H54 (cell line): ENCODE measurements at places on chromosomes 2 and 18.

DNA sequence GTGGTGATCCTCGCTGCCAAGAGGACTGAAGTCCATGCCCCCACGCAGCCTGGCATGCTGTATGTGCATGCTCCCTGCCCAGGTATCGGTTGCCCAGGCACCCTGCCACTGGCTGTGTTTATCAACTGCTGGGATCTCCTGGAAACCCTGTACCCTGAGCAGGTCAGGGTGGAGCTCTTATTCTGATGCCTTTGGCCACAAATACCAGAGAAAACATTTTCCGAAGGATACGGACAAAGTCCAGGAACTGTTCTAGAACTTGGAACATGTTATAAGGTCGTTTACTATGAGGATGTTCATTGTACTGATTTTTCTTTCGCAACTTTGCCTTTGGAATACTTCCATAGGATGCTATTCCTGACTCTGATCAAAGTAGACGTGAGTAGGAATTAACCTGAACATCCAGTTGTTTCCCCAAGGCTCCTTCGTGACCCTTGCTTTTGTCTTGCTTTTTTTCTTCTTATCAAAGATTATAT, 55.2 kb downstream of the TMEM17 start:
- no peak for DNase-seq

- DNase-seq: no peak
These were observed 131.4 kb downstream of the VWC2L start for GRCh38 chr2:214542295-214542694.

DNA sequence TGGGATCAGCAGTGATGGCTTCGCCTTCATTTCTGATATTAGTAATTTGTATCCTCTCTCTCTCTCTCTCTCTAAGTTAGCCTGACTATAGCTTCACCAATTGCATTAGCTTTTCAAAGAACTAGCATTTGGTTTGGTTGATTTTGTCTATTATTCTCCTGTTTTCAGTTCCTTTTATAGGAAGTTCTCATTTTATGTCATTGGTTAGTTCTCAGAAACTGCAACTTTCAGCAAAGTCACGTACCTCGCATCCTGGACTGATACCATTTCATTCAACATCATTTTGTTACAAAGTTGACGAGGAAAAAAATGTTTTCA, 450.8 kb downstream of the EIPR1 start:
- no peak for DNase-seq

DNA sequence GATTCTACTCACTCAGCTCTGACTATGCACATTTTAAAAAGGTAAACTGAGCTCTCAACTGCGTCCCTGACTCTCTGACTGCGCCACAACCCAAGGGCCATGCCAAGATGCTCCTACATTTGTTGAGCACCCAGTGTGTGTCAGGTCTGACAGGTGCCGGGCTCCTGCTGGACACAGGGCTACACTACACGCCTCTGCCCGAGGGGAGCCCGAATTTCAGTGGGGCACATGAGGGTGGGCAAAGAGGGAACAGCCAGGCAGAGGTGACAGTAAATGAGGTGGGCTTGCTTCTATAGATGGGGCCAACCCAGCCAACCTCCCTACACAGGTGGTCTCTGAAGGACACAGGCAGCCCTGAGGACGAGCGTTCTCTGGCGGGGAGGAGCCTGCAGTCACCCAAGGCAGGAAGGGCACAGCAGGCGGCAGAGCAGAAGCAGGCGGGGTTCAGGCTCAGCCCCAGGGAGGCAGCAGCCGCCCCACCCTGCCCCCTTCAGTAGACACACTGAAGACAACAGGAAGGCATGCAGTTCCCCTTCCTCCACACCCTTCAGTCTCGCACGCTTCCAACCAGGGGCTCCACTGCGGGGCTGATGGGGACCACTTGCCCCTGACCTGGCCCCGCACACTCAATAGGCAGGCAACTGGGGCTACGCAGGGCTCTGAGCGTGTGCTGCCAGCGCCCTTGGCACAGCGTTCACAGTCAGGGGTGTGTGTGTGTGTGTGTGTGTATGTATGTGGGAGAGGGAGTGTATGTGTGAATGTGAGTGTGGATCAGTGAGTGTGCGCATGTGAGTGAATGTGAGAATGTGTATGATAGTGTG, 98.4 kb downstream of the UXS1 start:
- no peak for DNase-seq

DNA sequence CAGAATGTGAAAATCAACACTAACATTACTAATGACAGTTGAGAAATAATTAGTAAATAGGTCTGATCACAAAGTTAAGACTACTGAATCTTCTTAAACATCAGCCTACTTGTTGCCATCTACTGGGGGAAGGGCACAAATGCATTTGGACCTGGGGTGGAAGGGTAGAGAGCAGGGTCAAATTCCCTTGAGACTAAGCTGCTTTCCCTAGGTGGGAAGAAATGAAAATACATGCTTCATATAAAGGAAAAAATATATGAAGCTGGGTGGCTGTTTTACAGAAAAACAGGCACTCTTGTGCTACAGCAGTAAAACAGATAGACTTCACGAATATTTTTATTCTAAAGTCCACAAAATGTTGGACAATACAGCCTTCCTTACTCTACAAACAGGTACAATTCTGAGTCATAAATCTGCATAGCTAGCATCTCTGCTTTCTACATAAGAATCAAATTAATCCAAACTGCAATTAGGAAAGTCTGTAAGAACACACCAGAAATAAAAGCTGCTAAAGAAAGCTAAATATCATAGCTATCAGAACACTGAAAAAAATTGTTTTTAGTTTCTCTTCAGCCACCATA, 10.9 kb downstream of the TRIP12 start:
- no peak for DNase-seq

DNA sequence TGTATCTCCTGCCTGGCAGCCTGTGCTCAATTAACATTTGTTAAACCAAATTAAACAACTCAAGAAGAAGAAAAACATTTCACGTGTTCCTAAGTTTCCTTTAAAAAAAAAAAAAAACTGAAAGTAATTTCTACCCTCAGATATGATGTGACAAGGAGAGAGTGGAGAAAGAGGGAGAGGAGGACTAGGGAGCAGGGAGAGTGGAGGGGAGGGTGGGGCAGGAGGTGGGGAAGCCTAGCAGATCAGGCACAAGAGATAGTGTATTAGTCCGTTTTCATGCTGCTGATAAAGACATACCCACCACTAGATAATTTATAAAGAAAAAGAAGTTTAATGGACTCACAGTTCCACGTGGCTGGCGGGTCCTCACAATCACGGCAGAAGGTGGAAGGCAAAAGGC, 46.4 kb downstream of the CYP1B1 start:
- no peak for DNase-seq

DNA sequence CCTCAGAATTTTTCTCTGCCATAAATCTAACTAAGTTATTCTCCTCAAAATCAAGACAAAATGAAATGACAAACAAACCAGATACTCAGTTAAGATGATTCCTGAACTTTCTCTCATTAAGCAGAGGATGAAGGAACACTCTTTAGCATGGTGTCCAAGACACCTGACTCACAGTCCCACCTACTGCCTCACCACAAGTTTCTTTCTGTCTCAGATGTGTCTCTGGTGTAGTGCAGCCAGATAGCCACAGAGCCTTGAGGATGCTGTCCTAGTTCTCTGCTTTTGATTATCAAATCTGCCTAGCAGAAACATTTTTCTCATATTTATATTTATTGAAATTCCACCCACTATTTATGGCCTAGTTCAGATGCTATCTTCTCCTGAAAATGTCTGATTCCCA, 103.6 kb upstream of the TMEM200C start:
- DNase-seq: no peak

- DNase-seq: no peak
These were observed 10.2 kb downstream of the RALB start for GRCh38 chr2:120262761-120263428.

GRCh38 chr2:7508296-7508943, 591.2 kb downstream of the RNF144A start:
- no peak for DNase-seq

DNA sequence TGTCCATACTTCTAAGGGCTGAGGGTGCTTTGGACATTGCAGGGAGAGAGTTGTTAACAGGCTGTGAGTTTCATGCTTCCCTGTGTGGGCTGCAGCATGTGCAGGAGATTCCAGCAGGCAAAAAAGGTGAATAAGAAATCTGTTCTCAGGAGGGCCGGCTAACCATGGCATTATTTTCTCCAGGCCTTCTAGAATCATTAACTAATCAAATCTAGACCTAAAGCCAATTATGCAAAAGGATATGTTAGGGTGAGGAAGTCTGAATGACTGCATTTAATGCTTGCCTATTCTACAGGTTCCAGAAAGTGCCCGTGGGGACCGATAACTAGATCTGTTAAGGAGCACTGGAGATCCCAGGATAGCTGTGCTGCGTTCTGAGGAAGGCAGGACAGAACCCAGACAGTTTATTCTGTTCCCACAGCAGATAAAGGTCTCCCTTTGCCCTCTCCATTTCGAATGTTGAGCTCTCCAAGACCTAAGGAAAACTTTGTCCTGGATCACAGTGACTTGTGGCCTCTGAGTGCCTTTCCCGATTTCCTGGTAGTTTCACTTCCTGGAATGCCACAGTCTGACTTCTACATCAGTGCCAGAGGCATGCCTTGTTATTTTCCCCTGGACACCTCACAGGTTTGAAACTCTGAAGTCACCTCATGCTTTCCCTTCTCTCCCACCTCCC, 50.0 kb upstream of the ZFP36L2 start:
- DNase-seq: no peak

DNA sequence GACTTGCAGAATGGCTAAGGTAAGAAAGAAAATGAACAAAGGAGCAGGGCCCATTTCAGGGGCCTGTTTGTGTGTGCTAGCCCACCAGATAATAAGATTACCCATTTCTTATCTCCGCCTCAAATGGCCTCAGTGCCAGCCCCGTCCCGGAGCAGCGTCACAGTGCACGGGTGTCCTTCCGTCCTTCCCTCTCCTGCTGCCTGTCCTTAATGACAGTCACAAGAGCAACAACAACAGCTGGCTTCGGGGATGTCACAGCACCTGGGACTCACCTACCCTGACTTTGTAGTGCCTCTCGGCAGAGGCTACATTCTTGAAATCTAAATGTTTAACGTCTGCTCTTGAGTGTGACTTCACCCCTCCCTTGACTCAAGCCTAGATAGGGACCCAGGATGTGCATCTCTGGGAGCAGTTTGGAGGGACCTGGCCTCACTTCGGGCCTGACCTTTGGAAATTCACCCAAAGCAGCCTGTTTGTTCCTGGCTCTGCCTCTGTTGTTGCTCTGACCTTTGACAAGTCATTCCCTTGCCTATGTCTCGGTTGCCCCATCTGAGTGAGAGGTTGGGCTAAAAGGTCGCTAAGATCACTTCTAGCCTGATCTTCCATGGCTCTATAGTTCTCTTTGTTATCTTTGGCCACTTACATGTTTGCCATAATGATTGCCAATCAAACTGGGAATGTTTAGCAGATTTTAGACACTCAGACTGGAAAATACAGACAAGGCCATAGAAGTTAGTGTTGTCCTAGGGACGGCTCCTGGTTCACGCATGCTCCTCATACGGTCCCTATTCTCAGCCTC, 122.5 kb downstream of the KLHL29 start:
- no peak for DNase-seq

GRCh38 chr18:39037925-39038324, 1472.3 kb upstream of the CELF4 start:
- DNase-seq: no peak

DNA sequence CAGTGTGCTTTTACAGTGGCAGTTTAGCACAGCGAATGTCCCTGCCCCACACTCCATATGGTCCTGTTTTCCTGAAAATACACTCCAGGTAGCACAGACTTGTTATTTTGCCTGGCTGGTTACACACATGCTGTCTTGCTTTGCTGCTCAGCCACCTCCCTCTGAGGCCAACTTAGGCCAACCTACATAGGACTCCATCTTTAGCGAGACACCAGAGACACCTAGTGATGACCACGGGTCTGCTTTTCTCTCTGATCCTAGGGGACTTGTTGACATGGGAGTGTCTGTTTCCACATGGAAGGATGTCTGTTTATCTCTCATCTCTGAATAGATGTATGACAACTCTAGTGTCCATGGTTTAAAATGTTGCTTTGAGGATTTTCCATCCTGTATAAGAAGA, 43.3 kb downstream of the PLEKHB2 start:
- DNase-seq: no peak
